KBM-7 (cell line): ENCODE measurements at places on chromosomes 5 and 9.

GRCh38 chr9:15333376-15333881 is 26.4 kb upstream of the TTC39B start:
- no peak for DNase-seq

- DNase-seq, result no peak
Observed at GRCh38 chr5:170482511-170482910, 21.3 kb upstream of the KCNIP1 start.

GRCh38 chr5:82107267-82107666 is 135.4 kb downstream of the ATG10 start:
- DNase-seq, result no peak

DNA sequence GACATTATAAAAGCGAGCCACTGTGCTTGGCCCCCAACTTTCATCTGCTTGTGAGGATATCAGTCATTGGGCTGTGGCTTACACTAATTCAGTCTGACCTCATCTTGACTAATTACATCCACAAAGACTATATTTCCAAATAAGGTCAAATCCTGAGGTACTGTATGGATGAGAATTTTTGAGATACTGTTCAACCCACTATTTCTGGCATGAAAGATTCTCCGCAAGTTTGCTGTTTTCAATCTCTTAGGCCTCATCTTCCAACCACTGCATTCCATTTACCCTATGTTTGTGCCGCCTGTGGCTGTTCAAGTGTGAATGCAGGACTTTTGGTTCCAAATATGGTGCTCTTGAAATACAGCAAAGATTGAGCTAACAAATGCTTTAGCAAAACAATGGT is 400.9 kb upstream of the SGCD start:
- DNase-seq, result no peak

- no peak for DNase-seq
Observed at GRCh38 chr5:24094081-24094679, 550.6 kb downstream of the CDH10 start.

DNA sequence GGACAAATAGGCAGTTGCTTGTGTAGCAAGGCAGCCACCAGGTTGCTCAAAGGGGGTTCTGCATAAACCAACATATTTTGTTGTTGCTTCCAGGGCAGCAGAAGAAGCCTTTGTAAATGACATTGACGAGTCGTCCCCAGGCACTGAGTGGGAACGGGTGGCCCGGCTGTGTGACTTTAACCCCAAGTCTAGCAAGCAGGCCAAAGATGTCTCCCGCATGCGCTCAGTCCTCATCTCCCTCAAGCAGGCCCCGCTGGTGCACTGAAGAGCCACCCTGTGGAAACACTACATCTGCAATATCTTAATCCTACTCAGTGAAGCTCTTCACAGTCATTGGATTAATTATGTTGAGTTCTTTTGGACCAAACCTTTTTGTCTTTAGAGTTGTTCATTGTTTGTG is 20.8 kb downstream of the CLTA start:
- DNase-seq, result no peak

DNA sequence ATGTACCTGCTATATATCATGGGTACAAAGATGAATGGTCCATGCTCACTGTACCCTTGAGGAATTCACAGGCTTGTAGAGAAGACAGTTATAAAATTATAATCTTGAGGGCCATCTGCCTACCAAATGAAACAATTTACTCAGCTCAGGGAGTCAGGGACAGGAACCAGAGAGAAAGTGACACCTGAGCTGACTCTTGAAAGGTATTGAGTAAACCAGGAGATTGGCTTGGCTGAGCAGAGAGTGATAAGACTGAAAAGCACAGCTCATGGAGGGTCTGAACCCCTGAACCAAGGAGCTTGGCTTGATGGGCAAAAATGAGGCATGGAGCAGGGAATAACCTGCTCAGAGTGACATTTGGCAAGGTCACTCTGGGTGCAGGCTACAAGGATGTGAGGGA is 147.3 kb downstream of the FAM114A2 start:
- no peak for DNase-seq

GRCh38 chr9:73215249-73215648 is 63.6 kb downstream of the ANXA1 start:
- DNase-seq, result no peak

GRCh38 chr5:131394128-131394527 is 130.3 kb downstream of the CDC42SE2 start:
- no peak for DNase-seq

DNA sequence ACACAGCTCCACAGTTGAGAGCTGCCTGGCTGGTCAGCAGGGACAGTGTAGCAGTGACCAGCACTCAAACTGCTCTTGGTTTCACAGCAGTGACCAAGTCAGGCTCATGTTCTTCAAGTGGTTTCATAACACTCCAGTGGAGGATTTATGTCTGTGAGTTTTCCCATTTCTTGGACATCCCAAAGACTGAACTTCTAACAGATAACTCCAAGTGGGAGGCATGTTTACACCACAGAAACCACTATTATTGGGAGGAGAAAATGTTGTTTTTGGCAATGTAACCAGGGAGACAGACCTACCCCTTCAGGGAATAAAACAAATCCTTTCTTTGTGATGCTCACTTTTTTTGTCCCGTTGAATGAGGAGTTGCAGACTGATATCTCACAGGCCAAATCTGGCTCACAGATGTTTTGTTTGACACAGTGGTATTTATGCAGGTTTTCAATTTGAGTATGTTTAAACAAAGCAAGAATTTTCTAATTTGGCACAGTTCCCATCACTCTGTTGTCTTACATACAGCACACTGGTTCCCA is 141.5 kb downstream of the RMI1 start:
- no peak for DNase-seq

- peak; percentile 46 for DNase-seq
Observed at GRCh38 chr5:90488791-90489190, 14.1 kb downstream of the POLR3G start.

DNA sequence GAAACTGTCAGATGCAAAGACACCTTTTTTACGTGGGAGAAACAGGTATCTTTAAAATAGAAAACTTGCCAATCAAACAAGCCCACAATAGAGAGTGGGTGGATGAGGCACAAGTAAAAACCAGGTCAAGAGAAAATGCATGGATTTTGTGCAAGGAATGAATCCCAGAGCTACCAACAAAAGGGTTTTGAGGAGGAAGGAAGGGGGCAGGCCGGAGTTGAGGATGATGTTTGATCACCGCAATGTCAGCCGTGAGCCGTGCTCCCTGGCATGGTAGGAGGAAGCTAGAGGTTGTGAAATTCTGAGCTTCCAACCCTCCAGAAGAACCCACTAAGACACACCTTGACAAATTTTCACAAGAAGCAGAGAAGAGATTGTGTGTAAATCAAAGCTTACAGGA is 53.2 kb downstream of the HRH2 start:
- DNase-seq, result no peak

- DNase-seq, result no peak
Observed at GRCh38 chr5:165325221-165325620, 1819.8 kb downstream of the MAT2B start.

DNA sequence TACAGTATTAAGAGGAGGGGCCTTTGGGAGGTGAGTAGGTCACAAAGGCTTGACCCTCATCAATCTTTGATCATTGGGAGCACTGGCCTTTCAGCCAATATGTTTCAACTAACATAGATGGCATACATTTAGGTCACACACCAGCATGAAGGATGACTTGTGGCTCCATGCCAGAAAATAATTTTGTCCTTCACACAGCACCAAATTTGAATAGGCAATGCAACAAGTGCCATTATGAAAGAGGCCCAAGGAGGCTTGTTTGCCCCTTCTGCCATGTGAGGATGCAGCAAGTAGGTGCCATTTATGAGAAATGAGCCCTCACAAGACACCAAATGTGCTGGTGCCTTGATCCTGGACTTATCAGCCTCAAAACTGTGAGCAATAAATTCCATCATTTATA is 81.1 kb downstream of the JAKMIP2 start:
- no peak for DNase-seq

- no peak for DNase-seq
Observed at GRCh38 chr9:120307599-120307998, 272.4 kb downstream of the CDK5RAP2 start.

DNA sequence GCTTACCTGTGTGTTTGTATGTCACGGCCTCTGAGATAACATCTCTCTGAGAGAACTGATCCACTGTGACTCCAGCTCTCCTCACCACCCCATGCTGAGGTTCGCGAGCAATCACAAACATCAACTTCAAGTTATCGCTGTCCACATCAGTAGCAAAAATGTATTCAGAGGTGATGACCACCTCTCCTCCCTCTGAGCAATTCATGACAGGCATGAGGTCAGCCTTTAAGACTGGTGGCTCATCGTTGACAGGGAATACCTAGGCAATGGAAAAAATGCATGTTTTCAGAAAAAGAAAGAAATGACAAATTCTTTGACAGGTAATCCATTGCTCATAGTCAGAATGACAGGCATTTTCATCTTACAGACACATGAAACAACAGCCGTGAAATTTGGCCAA is 90.3 kb upstream of the CER1 start:
- DNase-seq, result no peak

- peak; percentile 33 for DNase-seq
Observed at GRCh38 chr5:142012792-142013388, at the start of gene GNPDA1. Gene GNPDA1 (minus strand): TSS chr5:142013027. CDS start chr5:142012035, 992 bp downstream.

DNA sequence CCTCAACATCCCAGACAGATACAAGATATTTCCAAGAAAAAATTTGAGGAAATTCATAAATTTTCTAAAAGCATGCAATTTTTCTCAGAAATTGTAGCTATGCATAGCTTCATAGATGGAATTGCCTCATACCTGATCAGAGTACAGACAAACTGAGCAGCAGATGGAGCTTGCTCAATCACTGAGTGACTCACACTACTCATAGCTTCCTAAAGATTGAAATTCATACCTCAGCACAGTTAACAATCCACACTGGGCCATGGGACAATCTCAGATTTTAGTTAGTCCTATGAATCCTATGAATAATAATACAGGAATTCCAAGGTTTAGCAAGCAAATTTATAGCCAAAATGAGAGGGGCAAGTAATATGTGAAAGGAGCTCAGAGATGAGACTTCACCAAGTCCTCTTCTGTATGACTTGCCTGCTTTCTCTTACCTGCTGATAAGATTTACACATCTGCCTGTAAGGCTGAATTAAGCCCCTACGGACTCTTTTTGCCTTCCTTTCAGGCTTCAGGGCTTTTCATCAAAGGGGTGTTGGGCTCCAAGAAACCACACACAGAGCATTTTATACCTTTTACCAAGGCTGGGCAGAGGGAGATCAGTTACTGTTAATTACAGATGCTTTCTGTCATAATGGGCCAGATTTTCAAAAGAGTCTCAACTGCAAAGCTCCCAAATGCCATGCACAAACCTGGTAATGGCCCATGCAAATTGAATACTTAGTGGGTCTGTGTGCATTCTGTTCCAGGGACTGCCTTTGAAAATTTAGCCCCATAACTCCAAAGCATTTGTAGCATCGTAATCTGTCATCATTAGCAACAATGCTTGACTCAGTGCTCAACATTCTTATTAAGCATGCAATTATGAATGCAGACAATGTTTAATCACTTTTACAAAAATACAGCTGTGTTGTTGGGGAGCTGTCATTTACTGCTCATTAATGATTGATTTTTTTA is 439.3 kb downstream of the DTWD2 start:
- no peak for DNase-seq

- DNase-seq, result no peak
Observed at GRCh38 chr5:91104062-91104448, 279.1 kb downstream of the ARRDC3 start.

DNA sequence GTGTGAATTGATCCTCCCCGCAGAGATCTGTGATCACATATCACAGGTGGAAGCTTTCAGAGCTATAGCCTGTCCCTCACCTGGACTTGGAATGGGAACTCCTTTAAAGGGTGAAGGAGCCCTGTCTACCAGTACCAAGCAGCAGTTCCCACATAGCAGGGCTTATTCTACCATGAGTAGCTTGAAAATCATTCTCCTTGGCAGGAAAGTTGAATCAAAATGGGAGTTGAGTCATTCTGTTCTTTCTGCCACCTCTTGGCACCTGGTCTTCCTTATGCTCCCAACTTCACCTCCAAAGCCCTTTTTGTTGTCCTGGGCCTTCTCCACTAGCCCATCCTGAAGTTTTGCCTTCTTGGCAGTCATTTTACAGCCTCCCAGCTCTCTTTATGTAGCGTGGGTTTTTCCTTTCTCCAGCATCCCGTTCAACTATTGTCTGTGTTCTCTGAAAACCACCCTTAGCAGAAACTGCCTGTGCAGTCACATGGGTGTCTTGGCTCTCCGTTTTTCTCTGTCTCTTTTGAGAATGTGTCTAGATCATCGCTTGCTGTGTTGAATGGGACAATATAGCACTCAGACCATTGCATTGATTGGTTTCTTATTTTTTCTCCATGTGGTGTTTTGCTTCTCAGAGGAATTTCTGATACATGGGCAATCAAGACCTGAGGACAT is 222.2 kb downstream of the AOPEP start:
- DNase-seq, result no peak

- DNase-seq, result no peak
Observed at GRCh38 chr5:86894056-86894455, 276.3 kb downstream of the COX7C start.

- DNase-seq, result no peak
Observed at GRCh38 chr9:124743686-124744348, 27.3 kb downstream of the NR6A1 start.

- DNase-seq, result no peak
Observed at GRCh38 chr5:135443161-135443960, 3.8 kb downstream of the DCANP1 start.

DNA sequence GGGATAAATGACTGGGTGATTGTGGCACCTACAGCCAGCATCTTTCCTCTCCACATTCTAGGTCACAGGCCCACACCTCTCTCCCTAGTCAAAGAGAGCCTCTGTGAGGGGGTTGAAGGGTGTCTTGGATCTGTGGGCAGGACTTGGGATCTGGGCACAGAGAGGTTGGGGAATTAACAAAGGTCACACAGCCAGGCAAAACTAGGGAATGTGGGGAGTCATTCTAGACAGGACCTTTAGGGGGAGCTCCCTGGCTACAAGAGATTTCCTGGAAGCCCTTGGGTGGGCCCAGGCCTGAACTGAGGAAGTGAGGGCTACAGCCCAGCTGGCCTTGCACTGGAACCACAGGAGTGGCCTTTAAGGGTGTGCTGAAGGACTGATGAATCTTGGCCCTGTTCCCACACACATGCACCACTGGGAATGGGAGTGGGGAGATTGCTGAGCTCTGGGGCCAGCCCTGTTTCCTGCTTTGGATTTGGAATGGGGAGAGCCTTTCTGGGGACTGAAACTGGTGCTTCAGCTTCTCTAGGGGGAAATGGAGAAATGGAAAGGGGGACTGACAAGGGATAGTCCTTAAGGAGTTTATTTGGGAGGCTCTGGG is 12.4 kb upstream of the CXXC5 start:
- DNase-seq, result peak; percentile 75

GRCh38 chr5:39447968-39448367 is 23.2 kb upstream of the DAB2 start:
- DNase-seq, result no peak

GRCh38 chr9:81686614-81687520 is 2.5 kb downstream of the TLE1 start:
- DNase-seq, result no peak

GRCh38 chr5:173668910-173669309 is 52.5 kb upstream of the BOD1 start:
- no peak for DNase-seq

GRCh38 chr5:72065751-72066255 is 41.5 kb upstream of the MAP1B start:
- no peak for DNase-seq

DNA sequence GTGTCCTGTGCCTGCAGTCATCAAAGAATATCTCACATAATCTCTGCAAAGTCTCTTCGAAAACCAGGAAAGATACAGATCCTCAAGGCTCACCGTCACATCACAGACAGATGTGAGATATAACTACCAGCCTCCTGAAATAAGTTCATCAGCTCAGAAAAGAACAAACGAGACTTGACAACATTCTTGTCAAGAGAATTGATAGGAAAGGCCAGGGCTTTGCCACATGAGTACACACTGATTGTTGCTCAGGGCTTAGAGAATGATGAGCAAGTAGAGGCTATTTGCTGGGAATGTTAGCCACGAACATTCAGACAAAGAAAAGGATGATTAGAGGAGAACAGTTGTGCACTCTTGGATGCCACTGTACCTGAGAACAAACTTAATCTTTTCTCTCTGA is 535.1 kb downstream of the ELAVL2 start:
- DNase-seq, result no peak
